ENCODE measurements at places on chromosomes 11 and 22.

DNA sequence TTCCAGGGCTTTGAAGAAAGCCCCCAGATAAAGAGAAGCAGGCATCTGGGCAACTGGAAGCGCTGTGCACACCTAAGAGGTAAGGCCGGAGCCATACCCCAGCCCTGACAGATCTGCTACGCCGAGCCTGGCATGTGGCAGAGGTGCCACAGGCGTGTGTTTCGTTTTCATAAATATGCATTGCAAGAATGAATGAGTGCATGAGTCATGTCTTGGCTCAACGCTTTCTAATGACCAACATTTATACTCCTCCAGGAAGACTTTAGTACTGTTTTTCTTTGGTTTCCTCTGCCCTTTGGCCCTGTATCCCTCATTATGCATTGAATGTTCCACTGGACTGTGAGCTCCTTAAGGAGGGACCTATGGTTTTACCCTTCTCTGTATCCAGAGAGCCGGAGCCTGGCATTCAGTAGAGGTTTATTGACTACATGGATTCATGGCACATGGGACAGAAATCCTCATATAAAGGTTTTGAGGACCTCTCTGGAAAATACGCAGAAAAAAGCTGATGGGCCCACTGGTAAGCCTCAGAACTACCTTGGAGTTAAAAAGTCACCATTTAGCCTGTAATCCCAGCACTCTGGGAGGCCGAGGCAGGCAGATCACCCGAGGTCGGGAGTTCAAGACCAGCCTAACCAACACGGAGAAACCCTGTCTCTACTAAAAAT, 38.9 kb upstream of the CSNK2A3 start:
- no peak for DNase-seq

DNA sequence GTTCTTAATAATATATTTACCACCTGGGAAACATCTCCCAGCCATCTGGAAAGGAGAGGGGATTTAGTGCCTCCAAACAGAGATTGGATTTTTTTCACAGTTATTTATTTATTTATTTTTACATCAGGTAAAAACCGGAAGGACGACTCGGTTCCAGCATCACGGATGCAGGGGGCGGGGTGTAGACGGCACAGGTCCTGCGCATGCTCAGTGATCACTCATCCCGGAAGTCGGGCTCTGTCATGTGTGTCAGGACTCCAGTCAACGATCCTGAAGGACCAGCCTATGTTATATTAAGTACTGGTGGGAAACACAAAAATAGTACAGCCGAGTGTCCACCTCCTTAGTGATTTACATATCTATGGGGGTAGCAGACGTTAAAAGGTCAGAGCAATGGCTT, 467.6 kb downstream of the NTM start:
- DNase-seq = no peak

- no peak for DNase-seq
Measured at GRCh38 chr11:121389651-121390050, 62.5 kb upstream of the SORL1 start.

- no peak for DNase-seq
Measured at GRCh38 chr11:44854741-44855492, 95.8 kb downstream of the TP53I11 start.

- DNase-seq = no peak
Measured at GRCh38 chr11:131649856-131650255, 279.4 kb downstream of the NTM start.
